CMK (cell line): ENCODE measurements at places on chromosomes 5 and 9.

GRCh38 chr5:64576250-64576649 is 70.4 kb downstream of the RGS7BP start:
- no peak for DNase-seq

DNA sequence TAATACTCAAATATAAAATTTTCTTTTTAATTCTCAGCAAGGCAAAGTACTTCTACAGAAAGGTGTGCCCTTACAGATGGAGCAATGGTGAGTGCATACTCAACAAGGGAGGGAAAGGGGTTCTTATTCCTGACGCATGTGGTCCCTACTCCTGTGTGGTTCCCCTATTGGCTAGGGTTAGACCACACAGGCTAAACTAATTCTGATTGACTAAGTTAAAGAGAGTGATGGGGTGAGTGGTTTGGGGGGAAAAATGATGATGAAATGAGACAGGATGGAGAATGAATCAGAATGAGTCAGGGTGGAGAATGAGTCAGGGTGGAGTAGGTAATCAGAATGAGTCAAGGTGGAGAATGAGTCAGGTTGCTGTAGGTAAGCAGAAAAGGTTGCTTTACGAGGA is 22.9 kb upstream of the HMGCS1 start:
- no peak for DNase-seq

DNA sequence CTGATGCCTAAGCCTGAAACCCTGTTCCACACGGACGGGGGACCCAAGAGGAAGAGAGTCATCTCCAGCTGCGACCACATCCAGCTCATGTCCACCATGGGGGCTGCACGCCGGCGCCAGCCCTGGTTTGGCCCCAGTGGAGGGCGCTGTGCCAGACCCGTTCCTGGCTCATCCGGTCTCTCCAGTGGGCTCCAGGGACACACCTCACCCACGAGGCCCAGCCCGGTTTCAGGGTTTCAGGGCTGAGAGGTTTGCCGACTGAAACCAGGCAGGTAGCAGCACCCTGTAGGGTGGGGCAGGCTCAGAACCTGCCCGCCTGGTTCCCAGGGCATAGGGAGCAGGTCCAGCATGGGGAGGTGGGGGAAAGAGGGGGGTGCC is 71.4 kb upstream of the STXBP1 start:
- no peak for DNase-seq

DNA sequence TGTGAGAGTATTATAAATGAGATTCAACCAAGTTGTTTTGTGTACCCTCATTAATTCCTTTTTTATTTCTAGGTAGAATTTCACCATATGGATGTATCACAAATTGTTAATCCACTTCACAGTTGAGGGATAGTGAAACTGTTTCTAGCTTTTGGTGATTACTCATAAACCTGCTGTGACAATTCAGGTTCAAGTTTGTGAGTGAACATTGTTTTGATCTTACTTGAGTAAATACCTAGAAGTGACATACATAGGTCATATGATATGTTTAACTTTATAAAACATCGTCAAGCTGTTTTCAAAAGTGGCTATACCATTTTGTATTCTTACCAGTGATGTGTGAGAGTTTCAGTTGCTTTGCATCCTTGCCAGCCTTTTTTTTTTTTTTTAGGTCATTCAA is 112.9 kb downstream of the CAMK4 start:
- no peak for DNase-seq

- DNase-seq = peak; percentile 41
Observed at GRCh38 chr9:77977210-77977611, 54.4 kb downstream of the GNAQ start.

DNA sequence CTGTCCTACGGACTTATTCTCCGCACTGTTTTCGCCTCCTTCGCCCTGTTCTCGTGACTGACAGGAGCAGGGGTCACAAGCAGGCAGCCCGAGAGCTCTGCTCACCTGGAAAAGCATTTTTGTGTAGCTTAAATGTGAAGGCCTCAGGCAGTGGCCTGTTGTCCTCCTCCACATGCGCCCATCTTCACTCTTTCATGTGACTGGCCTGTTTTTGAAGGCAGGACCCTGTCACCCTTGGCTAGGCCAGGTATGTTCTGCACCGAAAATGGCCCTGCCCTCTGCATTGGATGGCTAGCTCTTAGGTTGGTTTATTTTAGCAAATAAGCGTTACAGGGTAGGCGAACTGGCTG is 614 bp upstream of the CPLANE1 start:
- no peak for DNase-seq

DNA sequence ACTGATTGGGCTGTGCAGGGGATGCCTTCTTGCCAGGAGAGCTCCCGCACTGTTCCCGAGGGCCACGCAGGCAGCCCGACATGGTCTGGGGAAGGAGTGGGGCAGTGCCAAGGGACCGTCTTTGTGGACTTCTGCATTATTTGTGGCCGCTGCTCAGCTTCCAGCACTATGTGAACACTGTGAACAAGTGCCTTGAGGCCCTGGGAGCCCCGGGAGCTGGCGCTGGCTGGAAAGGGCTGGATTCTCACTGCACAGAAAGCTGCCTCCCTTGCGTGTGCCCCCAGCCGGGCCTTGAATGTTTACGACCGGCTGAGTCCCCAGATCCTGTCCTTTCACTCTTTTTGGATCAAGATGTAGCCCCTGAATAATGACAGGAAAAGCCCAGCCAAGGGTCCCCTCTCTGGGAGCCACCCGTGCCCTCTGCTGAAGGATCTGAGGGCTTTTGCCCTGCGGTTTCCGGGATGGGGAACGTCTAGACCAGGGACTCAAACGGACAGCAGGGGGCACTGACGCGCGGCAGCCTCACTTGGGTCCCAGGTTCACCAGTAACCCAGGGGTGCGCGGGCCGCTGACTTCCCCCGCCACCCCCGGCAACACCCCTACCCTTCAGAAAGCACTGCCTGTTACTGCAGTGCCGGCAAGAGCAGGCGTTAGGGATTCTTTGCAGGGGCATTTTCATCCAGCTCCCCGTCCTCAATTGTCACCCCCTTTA is 98.9 kb upstream of the FCN2 start:
- DNase-seq = no peak
